RPMI8226 (cell line): ENCODE measurements at places on chromosomes 16 and 17.
A peak's percentile ranks its signal among the peaks of the same experiment; 100 is the strongest.

GRCh38 chr16:24969071-24969470 lies 46.1 kb downstream of the ARHGAP17 start:
- DNase-seq = no peak

GRCh38 chr16:50301626-50302471 lies 35.5 kb downstream of the ADCY7 start:
- no peak for DNase-seq

DNA sequence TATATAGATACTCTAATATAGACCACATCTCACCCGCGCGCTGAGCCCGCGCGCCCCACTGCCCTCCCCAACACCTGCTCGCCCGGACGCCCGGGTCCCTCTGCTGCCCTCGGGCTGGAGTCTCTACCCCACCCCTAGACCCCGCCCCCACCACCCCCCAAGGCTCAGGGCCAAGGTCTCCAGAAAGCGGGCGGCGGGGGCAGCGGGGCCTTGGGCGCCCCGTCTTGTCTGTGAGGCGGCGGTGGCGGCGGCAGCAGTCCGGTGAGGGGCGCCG lies 2.6 kb downstream of the HES7 start:
- no peak for DNase-seq

DNA sequence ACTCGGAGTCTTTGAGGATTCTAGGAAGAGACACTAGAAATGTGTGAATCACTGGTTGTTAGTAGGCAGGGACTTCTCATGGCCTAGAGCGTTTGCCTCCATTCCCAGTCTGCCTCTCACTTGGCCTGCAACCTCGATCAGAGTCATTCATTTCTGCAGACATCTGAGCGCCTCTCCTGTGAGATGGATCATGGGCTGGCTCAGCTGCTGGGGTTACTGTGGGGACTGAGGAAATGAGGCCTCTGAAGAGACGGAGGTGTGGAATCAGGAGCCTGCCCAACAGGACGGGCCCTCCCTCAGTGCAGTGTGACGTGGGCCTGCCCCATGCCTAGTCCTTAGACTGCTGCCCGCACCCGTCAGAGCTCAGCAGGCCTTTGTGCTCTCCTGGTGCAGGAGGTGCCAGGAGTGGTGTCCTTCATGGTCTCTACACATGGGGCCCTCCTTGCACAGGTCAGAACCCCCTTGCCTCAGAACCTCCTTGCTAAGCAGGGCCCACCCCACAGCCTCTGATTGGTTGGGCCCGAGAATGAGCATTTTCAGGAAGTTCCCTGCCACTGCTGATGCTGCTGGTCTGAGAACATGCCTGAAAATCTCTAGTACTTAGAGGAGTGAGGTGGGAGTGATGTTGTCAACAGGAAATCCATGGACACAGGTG lies 99.4 kb downstream of the NPIPB11 start:
- DNase-seq = no peak

DNA sequence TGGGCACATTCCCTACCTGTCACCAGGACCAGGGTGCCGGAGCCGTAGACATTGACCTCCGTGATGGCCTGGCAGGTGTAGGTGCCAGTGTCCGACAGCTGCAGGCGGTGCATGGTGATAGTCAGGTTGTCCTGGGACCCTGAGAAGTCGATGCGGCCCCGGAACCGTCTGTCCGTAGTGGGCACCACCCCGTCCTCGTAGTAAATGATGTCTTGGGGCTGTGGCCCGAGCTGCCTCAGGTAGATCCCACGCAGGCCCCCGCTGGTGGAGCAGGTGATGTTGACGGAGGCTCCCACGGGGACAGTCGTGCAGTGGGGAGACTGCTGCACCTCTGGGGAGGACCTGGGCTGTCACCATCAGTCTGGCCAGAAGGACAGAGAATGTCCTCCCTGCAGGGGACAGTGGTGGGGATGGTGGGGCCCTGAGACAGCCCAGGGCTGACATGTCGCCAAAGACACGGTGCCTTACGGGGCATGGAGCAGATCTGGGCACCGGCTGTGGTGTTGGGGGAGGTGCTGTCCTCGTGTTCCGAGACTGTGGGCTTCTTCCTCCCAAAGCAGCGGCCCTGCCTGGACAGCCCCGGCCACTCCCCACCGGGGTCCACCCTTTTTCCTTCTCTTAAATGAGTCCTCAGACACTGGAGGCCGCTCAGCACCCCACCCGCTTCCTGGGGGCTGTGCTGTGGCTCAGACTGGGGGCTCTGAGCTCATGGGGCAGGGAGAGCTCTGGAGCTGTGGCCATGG lies 586 bp downstream of the CD7 start:
- DNase-seq = no peak

GRCh38 chr17:39517224-39517623 lies 55.9 kb downstream of the CDK12 start:
- no peak for DNase-seq

DNA sequence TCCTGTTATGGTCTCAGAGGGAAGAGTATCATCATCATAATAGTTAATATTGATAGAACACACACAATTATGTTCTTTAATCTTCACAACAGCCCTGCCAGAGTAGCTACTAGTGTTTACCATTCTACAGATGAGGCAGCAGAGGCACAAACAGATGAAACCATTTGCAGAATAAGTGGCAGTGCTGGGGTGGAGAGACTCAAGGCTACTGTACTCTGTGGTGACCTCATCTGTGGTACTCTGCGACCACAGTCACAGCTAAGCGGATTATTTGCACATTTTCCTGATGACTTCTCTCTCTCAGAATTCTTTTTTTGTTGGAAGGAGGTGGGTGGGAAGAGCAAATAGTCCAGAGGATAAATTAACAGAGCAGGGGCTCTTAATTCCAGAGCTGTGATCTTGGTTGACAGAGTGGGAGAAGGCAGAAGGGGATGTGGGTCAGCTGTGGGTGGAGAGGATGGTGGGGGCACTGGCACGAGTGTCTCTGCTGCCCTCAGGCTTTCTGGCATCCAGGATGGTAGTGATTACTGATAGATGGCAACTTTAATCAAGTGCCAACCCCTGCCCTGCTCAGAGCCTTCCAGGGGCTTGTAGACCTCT lies 41.8 kb downstream of the MRM1 start:
- DNase-seq = no peak

DNA sequence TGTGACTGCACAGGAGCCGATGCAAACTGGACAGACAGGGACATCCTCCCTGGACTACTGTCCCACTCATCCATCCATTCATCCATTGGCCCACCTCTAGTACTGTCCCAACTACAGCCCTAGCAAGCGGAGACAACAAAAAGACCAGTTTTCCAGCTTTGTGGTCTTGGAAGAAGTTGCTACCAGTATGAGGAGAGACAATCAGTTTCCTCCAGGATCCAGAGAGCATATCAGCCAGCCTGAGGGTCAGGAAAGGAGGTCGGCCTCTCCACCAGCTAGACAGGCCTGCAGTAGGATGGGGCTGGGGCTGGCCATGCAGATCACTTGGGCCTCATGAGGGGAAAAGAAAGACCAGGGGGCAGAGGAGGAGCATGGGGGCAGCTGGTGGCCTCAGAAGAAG lies 16.8 kb downstream of the KRT33A start:
- DNase-seq = no peak

DNA sequence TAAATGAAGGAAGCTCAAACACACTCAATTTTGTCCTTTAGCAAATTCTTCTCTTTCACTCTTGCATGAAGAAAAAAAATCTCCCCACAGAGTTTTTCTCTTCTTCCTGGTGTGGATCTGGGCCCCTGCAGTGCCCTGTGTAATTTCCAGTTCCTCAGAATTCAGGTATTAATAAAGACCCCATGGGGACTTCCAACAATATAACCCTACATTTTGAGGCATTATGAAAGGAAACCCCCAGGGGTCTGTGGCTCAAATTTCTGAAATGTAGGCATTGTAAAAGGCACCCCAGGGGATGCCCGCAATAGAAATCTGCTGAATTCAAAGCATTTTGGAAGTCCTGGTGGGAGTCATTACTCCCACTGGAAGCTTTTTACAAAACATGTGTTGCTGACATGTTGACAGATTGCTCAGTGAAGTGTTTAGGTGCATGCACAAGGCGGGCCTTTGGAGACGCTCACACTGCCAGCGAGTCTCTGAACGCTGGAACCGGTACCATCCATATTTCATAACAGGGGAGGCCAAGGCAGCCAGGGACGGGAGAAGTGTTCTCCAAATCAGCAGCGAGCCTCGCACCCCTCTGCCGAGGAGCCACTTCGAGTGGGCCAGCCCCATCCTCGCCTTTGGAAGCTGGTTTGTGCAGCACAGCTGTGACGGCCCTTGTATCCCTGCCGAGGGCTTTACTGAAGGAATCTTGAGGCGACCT lies 154.0 kb downstream of the ZNF423 start:
- peak; percentile 46 for DNase-seq

- DNase-seq = no peak
Measured at GRCh38 chr16:5504064-5504781, 406.6 kb upstream of the EEF2KMT start.

DNA sequence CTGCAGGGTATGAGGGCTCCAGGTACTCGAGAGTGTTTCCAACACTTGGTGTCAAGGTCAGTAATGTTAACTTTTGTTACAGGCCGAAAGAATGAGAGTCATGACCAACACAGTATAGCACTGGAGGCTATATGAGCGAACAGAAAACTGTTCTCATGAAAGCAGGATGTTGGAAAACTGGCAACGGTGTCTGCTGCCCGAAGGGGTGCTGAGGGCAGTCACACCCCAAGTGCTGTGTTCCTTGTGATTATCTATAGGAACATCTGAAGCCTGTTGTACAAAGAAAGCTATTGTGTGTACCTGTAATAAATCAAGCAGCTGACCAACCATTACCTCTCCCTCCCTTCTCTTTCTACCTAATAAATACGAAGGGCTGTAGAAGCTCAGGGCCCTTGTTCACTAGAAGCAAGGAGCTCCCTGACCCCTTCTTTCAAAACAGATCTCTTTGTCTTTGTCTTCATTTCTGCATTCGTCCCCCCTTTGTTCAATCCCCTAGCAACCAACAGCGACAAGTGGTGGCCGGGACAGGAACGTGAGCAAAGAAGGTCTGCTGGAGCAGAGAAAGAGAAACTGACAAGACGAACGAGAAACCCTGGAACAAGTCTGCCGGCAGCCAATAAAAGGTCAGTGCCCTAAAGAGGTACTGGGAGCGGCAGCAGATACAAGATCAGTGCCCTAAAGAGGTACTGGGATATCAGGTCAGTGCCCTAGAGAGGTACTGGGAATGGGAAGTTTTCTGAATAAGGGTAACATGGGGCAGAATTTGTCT lies 7.6 kb downstream of the CD300LD start:
- DNase-seq = no peak

- no peak for DNase-seq
Measured at GRCh38 chr17:71313866-71314265, 807.0 kb upstream of the SOX9 start.

DNA sequence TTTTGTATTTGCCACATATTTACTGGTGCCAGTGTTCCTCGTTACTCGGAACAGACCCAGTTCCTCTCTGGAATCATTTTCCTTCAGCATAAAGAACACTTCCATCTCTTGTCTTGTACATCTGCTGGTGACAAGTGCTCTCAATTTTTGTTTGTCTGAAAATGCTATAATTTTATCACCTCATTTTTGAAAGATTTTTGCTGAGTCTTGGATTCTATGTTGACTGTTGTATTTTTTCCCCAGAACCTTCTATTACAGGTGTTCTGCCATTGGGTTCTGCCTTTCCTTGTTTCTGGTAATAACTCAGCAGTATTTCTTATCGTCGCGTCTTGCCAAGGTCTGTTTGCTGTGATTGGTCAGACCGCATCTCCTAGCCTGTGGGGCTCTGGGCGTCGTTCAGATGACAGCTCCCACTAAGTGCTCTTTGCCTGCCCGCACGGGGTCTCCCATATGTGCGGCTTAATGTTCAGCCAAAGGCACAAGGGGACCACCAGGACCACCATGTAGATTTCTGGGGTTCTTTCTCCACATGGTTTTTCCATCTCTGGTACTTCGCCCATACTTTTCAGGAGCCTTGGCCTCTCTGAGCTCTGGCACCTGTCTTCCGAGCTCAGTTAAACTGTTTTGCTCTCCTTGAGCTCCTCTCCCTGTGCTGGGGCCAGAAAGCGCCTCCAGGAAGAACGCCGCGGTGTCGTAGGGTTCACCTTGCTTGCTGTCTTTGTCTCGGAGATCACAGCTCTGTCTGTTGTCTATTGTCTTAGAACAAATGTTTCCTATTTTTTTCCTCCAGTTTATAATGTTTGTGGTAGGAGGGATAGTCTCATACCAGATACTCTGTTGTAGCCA lies 80.0 kb downstream of the METRNL start:
- DNase-seq = no peak

DNA sequence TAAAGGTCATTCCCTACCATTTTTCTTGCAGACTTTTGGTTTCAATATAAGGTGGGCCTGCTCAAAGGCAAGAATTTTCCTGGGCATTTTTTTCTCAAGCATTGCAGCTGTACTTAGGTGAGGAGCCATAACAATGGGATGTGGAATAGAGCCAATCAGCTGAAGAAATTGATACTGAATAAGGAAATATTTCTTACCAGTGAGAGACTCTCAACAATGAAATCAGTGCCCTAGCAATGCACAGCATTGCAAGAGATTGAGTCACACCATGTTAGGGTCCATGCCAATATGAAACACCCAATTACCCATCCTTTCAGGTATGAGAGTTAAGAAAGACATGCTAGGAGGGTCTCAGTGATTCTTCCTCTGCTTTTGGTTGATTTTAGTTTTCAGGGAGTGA lies 237.6 kb downstream of the SOX9 start:
- DNase-seq = no peak

DNA sequence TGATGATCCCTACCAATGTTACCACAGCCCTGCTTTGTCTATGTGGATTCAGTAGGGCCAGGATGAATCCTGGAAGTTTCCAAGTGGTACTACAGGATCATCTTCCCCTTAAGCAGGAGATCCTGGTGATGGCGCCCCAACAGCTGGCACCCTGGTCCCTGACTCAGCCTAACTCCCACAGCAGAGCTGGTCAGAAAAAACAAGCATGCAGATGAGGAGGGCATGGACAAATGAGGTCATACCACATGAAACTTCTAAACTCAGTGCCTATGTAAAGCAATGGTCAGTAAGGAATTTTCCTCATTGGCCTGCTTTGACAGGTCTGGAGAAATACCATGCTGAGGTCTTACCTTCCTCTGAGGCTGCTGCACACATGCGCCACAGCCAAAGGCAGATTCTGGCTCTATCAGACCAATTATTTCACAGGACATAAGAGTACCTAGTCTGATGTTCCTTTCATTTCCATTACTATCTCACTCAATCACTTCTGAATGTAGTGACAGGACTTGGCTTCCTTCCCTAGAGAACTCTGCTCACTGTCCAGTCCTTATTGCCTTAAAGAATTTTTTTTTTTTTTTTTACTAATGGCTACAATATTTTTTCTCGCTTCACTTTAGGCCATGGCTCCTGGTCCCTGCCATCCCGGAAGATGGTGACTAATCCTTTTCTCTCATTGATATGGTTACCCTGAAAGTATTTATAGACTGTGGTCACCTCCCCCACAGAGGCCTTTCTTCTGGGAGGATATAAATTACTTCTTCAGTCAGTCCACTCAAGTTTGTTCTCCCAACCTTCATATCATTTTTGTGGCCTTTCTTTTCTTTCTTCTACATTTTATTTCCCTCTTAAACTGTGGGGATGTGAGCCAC lies 525.2 kb upstream of the PSMD7 start:
- DNase-seq = no peak
